ENCODE measurements at places on chromosomes 7 and 10.
A peak's percentile ranks its signal among the peaks of the same experiment; 100 is the strongest.

DNA sequence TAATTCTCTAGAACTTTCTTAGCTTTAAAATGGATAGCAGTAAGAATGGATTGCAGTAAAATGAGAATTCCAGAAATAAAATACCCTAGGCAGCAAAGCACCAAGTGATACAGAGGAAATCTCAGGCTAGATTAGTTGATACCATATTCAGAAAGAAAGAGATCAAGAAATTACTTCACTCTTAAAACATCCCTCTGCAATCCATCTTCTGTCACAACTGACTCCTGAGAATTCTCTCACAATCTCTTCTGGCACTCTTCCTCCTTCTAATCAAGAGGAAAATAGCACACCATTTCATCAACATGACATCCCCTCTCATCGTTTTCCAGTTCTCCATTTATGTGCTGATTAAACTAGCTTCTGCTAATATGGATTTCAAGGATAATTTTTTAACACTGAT, 42.2 kb upstream of the LAMB1 start:
- no peak for DNase-seq

DNA sequence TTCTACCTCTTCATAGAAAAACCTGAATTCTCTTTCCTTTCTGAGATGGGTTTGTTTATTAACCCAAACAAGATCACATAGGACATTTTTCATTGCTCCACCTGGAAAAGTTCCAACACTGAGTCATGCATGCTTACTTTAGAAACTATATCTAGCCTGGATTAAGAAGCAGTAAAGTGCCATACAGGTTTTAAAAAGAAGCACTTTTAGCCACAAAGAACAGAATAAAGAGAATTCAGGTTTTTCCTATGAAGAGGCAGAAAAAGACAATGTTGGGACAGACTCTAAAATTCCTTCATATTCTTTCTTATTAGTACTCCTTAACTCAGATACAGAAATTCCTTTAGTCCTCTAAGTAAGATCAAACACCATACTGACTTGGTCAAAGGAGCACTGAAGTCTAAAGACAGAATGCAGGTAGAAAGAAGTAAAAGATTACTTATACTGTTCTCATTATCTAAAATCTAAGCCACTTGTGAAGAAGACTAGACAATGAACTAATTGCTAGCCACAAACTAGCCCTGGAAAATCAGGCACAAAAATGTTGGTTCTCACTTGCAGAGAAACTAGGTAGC, 241.3 kb downstream of the ANK3 start:
- DNase-seq, result no peak

- no peak for DNase-seq
Measured at GRCh38 chr10:132413226-132414205, 16.5 kb downstream of the PWWP2B start.

- no peak for DNase-seq
Measured at GRCh38 chr10:90481326-90481923, 376.4 kb downstream of the HTR7 start.

DNA sequence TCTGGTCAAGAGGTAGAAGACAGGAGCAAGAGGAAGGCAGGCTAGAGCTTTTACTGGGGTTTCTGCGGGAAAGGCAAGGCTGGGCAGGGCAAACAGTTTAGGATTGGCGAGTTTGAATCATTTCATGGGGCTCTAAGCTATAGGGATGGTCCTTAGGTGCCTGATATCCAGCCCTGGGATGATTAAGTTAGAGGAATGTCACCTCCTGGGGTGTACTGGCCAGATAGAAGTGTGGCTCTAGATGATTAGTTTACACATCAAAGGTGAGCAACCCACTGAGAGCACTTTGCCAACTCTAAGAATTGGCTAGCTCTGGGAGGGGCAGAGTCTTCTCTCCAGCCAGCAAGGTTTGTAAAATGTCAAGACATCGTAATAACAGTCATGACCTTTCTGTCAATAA, 52.4 kb downstream of the ZNF365 start:
- no peak for DNase-seq

DNA sequence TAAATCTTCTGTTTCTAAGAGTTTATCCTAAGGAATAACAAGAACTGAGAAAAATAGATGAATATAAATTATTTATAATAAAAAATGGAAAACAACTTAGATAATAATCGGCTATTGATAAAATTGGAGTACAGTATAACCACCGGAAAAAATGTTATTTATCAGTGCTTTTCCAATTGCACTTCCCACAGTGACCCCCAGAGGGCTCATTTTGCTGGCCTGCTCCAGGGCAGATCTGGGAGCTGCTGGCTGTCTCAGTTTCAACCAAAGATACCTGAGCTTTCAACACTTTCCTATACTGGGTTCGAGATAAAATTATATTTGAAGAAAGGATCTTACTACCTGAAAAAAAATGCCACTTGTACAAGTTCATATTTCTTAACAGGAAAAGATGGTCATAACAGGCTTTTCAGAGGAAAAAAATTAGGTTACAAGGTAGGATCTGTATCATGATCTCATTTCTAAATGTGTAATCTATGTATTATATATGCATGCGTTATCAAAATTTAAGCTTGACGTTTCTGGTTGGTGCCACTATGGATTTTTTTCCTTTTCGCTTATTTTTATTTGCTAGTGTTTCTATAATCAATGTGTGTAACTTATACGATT, 165.7 kb downstream of the NPSR1 start:
- DNase-seq, result peak; percentile 62

- no peak for DNase-seq
Measured at GRCh38 chr7:119703895-119704294, 569.1 kb upstream of the KCND2 start.

- peak; percentile 44 for DNase-seq
Measured at GRCh38 chr10:106872176-106872575, 292.3 kb downstream of the SORCS1 start.

DNA sequence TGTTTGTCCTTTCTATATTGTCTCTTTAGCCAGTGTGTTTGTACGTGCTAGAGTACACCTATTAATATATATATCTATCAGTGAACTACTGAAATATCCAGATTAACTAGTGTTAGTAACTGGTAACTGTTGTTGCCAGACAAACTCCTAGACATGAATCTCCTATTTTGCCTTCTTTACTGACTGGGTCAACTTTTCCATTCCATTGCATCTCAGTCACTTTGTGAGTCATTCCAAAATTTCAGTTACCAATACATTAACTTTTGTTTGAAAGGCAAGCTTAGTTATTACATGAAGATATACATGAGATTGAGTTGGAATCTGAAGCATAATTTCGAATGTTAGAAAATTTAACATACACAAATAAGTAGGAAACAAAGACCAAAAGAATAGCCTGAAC, 51.4 kb downstream of the BTAF1 start:
- DNase-seq, result peak; percentile 4
